ENCODE measurements at places on chromosomes 12 and 14.

DNA sequence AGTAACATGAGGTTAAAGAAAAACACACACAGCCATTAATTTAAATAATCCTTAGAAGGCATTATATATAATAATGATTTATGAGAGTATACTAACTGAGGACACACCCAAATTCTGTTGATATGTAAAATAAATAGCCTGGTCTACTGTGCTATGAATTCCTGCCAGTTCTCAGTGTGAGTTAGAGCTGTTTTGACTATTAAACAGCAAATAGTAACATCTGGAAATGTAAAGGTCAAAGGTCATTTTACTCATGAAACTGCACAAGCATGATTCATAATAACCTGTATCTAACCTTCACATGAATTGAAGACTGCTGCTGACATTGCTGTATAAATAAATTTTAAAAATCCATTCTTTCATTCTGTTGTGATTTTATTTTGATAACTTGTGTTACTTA is 966.7 kb downstream of the SLC6A15 start:
- DNase-seq = no peak

DNA sequence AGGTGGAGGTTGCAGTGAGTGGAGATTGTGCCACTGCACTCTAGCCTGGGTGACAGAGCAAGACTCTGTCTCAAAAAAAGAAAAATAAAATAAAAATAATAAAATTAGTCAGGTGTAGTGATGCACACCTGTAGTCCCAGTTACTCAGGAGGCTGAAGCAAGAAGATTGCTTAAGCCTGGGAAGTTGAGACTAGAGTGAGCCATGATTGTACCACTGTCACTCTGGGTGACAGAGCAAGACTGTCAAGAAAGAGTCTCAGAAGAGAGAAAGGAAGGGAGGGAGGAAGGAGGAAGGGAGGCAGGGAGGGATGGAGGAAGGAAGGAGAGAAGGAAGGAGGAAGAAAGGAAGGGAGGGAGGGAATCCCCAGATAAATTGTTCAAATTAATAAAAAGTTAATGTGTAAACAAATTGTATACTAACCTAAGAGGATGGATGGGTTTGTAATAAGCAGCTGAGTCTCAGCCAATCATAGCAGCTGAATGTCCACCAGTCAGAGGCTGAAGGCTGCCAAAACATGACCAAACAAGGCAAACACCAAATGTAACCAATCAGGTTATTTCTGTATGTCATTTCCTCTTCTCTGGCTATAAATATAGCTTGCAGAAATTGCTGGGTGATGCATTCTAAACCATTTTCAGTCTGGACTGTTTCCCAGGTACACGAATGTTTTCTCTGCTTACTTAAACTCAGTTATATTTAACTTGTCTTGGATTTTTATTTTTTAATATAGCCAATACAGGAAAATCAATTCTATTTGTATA is 6.1 kb upstream of the CDCA4 start:
- DNase-seq = peak; percentile 59

- DNase-seq = no peak
Observed at GRCh38 chr14:28294834-28295440, 471.6 kb upstream of the FOXG1 start.

- peak; percentile 21 for DNase-seq
Observed at GRCh38 chr12:9707864-9708808, 24.8 kb downstream of the CLECL1 start.

DNA sequence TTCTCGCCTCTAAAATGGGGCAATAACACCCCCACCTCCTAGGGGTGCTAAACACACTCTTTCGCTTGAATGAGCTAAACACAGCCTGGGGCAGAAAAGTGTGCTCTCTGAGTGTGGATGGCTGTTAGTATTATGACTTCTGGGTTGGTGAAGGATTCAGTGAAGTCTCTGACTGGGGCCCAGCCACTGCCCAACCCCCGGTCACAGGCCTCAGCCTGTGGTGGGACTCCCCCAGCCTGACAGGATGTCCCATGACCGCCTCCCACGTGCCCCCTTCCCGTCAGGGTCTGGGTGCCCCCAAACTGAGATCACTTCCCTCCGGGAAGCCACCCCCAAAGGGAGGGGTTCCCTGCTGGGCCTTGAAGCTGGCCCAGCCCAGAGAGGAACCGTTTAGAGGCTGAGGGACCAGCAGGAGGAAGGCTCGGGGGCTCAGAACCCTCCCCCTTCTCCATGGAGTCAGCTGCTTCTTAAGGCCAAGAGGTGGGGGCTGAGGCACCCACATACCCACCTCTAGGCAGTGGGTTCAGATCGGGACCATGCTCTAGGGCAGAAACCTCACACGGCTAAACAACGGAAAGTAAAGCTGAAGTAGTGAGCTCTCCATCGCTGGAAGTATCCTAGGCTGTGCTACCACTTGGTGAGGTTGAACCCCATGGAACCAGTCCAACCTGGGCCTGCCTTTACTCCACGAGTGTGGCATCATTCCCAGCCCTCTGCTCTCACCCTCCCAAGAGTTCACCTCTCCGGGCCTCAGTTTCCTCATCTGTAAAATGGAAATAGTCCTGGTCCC is 13.8 kb downstream of the DTX1 start:
- no peak for DNase-seq

DNA sequence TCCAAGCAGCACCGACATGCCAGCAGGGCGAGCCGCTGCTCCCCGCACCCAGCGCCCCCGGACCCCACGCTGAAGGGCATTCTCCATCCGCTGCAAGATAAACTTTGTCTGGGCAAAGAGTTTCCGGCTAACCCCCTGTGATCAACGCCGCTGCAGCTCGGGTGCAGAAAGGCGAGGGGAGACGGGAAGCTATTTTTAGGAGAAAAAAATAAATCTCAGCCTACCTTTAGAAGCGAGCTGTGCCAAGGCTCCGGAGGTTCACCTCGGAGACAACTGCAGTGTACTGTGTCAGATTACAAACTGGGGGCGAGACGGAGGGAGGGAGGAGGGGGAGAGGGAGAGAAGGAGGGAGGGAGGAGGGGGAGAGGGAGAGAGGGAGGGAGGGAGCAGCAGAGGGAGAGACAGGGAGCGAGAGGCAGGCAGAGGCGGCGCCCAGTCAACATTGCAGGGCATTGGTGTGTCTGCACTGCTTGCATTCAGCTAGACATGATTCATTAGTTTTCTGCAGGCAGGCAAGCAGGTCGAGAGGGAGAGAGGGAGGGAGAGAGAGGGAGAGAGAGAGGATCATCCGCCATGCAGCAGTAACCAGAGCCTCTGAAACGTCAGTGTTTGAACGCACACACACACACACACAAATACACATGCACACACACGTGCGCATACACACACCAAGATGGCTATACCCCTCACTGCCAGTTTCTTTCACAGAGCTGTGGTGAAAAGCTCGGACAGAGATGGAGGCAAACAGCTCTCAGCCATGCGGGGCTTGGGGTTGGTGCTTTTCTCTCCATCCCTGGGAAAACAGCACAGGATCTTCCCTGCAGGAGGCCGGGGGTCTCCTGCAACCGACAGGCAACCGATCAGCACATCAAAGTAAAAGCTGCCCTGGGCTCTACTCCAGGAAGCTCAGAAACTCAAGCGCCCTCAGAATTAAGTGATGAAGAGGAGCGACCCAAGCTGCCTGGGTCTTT is at the start of gene RIMBP2:
TSS of gene RIMBP2 (minus strand) at position 302 of the 971 bp plus-strand sequence. CDS start 237,286 bp downstream, outside the sequence.
- DNase-seq = no peak

GRCh38 chr14:106210650-106211049 is 684.3 kb downstream of the TMEM121 start:
- DNase-seq = no peak

GRCh38 chr14:77279719-77280118 is 8.7 kb upstream of the NGB start:
- DNase-seq = no peak

All from PC-9 (cell line).